DMS79 (cell line): ENCODE measurements at places on chromosomes 12 and 14.

GRCh38 chr12:90543841-90544240 lies 411.1 kb downstream of the CCER1 start:
- no peak for DNase-seq

DNA sequence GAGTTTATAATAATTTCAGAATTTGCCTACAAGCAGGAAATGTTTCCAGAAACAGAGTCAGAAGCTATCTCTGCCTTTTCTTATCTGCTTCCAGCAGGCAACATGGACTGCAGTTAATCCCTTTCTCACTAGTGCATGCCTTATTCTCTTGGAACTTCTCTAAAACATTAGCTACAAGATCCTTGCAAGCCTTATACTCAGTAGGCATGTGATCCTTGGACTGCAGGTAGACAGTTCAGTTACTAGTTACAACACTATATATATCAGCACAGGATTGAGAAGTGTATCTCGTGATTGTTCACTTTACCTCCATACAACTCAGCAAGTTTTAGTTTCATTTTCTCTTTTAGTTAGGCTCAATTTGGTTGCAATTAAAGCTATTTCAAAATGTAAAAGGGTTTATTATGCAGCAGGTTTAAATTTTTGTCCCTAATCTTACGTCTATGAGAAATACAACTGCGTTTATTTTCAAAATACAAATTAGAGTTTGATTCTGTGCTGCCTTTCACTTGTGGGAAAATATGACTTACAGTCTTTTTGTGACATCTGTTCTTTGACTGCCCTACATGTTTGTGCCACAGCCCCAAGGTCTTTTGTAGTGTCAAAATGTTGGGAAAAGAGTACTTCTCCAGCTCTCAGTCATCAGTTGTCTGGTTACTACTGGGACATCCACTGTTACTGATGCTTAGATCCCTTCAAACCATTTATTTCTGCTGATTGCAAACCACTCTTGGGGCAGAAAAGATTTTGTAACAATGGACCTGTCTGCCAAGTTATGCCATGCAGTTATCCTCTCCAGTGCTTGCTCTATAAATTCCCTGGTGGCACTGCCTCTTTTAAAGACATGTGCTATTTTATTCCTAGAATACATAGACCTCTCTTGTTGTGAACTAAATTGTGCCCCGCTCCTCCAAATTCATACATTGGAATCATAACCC lies 709.0 kb upstream of the FOXG1 start:
- DNase-seq, result peak; percentile 27

GRCh38 chr14:79331830-79332229 lies 879.5 kb downstream of the DIO2 start:
- DNase-seq, result no peak

DNA sequence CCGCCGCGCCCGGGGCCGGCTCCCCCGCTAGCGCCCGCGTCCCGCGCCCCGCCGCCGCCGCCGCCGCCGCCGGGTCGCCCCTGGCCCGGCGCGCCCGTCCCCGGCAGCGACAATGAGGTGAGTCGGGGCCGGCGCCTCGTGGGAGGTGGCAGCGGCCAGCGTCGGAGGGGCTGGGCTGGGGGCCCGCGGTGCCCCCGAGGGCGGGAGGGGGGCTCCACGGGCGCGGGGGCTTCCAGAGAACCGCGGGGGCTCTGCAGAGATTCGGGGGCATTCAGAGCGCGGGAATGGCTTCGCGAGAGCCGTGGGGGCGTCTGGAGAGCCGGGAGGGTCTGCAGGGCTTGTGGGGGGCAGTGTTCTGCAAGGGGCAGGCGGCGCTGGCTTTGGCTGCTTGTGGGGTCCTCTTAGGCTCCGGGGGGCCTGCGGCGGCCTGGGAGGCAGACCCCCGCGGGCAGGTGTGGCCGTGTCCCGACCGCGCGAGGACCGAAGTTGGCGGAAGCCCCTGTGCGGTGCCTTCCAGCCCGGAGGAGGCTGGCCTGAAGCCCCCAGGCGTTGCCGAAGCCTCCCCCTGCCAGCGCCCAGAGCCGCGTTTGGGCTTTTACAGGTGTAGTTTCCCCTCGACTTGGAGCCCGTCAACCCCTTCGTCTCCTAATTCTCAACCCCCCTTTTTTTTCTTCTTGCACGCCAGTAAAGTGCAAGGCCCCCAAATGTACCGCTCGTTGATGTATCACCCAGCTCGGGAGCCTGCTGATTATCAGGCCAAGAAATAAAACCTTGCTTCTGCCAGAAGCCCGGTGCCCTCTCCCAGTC lies 93.1 kb upstream of the EVL start:
- DNase-seq, result peak; percentile 30

GRCh38 chr12:121337416-121337815 lies 14.8 kb downstream of the ANAPC5 start:
- DNase-seq, result no peak

DNA sequence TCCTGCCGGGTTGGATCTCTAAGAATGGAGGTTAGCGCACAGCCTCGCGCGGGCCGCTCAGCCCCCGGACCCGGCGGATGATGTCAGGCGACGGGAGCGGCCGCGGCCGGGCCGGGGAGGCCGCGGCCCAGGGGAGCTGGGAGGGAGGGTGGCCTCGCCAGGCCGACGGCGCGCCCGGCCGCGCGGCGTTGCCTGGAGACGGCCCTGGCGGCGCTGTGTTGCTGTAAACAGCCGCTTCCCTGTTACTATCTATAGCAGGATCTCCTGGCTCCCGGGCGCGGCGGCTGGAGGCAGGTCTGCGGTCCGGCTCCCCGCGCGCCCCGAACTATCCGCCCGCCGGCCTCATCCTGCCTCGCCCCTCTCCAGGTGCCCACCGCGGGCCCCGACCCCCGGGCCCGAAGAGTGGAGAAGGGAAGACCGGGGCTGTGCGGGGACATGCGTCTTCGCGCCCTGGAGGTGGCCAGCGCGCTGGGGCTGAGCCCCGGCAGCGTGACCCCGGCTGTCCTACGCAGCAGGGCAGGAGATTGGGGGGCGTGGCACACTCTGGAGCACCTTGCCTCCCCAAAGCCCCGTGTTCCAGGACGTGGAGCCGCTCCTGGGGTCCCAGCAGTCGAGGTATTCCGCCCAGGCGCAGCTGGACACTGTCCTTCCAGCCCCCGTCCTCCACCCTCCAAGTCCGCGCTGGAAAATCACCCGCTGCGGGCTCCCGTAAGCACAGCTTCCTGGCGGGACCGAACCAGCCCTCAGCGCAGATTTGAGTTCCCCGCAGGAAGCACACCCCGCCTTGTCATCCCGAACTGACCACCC lies 1.4 kb upstream of the FOS start:
- peak; percentile 57 for DNase-seq

GRCh38 chr14:95026851-95027463 lies 130.4 kb downstream of the DICER1 start:
- DNase-seq, result no peak

DNA sequence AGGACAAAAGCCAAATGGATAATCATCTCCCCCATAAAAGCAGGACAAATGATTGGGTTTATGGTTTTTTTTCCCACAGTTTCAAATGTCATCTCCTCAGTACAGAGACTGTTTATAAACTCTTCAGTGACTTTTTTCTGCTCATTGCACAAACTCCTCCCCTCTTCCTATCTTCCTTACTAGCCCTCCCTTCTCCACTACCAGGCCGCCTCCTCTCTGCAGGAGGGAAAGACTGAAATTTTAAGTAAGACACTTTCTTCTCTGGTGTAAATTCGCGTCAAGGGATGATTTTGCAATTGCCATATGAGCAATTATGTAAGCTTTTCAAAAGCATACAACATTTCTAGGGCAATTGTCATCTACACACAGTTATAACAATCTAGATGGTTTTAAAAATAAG lies 37.0 kb downstream of the BTG1 start:
- DNase-seq, result no peak

GRCh38 chr12:122669397-122670070 lies 33.6 kb downstream of the HCAR2 start:
- no peak for DNase-seq

GRCh38 chr14:102095231-102095870 lies 8.5 kb upstream of the HSP90AA1 start:
- no peak for DNase-seq

GRCh38 chr12:93008044-93008778 lies 79.1 kb upstream of the EEA1 start:
- DNase-seq, result no peak

- DNase-seq, result no peak
Measured at GRCh38 chr12:5043589-5044419, at the start of gene KCNA5. TSS of gene KCNA5 (plus strand) at chr12:5043879. CDS start at chr12:5044148, 269 bp downstream.

GRCh38 chr12:100741084-100741711 lies 53.4 kb upstream of the ANO4 start:
- no peak for DNase-seq

GRCh38 chr14:35915775-35916174 lies 89.6 kb downstream of the BRMS1L start:
- DNase-seq, result no peak

DNA sequence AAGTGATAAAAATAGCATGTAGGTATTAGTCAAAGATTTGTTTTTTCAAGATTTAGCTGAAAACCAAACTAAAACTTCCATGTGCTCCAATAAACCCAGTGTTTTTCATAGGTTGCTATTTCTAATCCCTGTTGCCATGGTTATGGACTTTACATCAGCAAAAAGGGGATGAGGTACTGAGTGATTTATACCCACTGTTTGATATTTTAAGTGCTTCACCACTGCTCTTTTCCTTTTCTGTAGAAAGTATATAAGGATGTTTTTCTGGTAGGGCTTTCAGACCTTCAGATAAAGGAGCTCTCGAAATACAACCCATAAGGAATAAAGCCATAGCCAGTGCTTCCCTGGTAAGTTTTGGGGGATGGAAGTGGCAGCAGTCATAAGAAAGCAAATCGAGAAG lies at the start of gene OTOGL:
Gene OTOGL (plus strand): TSS at position 279 of the 400 bp plus-strand sequence. CDS start 109,895 bp downstream, outside the sequence.
- no peak for DNase-seq

GRCh38 chr12:102043928-102044327 lies 17.9 kb downstream of the WASHC3 start:
- peak; percentile 55 for DNase-seq

- no peak for DNase-seq
Measured at GRCh38 chr12:13471471-13471870, 274.9 kb downstream of the EMP1 start.

GRCh38 chr12:13744561-13744960 lies 236.8 kb downstream of the GRIN2B start:
- no peak for DNase-seq

GRCh38 chr12:107360482-107360881 lies 267.1 kb upstream of the CRY1 start:
- no peak for DNase-seq

GRCh38 chr12:24226745-24227350 lies 277.4 kb upstream of the SOX5 start:
- no peak for DNase-seq

GRCh38 chr12:52486166-52487105 lies 6.6 kb downstream of the KRT6A start:
- DNase-seq, result no peak

DNA sequence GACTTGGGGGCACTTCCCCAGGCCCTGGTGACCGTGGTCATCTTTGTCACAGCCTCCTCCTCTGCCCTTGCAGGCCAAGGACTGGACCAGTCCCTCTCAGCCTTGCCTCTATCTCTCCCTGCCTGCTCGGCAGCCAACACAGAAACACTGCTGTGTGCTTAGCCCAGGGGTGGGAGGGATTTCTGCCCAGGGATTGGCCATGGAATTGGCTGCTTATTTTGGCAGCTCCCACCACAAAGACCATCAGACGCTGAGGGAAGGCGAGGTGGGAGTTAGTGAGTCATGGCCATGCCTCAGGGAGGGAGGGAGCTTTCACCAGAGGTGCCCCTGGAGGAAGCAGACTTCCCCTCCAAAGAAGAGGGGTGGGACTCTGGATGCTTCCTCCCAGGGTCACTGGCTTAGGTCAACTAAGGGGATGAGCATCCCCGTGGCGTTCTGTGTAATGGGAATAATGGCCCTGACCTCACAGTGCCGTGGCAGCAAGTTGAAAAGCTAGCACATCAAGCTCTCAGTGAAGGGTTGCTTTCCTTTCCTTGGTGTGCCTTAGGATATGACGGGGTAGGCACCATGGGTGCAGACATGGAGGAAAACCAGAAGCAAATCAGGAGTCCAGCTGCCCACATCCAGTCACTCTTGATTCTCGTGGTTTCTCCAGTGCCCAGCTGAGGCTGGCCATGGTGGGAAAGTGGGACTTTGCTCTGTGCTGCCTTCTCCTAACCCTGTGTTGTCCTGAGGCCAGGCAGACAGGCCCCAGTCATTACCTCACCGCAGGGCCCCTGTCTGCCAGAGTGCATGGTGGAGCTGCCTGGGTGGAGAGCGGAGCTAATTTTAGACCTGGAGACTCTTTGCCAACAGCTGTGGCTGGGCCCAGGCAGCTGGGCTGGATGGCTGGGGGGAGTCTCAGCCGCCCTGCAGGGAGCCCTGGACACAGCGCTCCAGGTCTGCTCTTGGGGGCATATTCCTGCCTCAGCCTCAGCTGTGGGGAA lies 21.4 kb downstream of the B4GALNT3 start:
- DNase-seq, result no peak

- no peak for DNase-seq
Measured at GRCh38 chr14:29144621-29145020, 378.0 kb downstream of the FOXG1 start.

- DNase-seq, result no peak
Measured at GRCh38 chr12:107906707-107907106, 132.2 kb downstream of the ASCL4 start.

- DNase-seq, result no peak
Measured at GRCh38 chr12:78406213-78406612, 458.4 kb upstream of the SYT1 start.

- DNase-seq, result no peak
Measured at GRCh38 chr14:59570122-59570521, 6.5 kb downstream of the CCDC175 start.

- no peak for DNase-seq
Measured at GRCh38 chr14:42214981-42215491, 608.4 kb downstream of the LRFN5 start.

GRCh38 chr12:17304503-17305347 lies 698.8 kb upstream of the LMO3 start:
- no peak for DNase-seq

DNA sequence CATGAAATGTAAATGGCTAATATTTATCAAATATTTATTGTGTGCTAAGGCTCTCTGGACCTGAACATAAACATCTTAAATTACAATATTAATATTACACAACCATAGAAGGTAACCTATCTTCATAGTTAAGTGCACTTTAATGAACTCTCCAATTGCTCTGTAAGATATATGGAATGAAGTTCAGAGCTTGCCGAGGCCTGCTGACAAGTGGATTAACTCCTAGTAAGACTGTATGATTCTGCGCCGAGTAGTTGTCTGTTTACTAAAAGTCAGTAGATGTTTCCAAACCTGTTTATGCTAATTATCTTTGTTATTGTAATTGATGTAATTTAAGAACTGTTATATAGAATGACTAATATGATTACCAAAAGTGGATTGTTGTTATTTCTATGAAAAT lies 77.2 kb downstream of the PTPRR start:
- DNase-seq, result no peak

DNA sequence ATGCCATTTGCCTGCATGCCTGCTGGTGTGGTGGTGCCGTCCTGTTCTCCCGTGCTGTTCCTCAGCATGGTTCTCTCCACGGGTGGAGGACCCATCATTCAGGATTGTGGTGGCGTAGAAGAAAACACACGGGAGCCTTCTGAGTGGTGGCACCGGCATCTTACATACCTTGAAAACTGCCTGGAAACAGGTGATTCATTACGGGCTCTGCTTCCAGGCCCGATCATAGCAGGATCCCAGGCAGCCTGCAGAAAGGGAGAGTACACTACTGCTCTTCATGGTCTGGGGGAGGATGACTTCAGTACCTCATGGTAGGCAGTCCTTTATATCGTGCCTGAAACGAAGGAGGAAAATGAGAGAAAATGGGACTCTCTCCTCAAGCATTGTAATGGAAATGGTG lies 66.6 kb upstream of the KCNA5 start:
- DNase-seq, result no peak
